ENCODE measurements at places on chromosomes 11 and 22.

GRCh38 chr11:47784785-47785381, 17.7 kb upstream of the FNBP4 start:
- no peak for DNase-seq

GRCh38 chr11:114398303-114398920, 1.9 kb downstream of the C11orf71 start:
- no peak for DNase-seq

DNA sequence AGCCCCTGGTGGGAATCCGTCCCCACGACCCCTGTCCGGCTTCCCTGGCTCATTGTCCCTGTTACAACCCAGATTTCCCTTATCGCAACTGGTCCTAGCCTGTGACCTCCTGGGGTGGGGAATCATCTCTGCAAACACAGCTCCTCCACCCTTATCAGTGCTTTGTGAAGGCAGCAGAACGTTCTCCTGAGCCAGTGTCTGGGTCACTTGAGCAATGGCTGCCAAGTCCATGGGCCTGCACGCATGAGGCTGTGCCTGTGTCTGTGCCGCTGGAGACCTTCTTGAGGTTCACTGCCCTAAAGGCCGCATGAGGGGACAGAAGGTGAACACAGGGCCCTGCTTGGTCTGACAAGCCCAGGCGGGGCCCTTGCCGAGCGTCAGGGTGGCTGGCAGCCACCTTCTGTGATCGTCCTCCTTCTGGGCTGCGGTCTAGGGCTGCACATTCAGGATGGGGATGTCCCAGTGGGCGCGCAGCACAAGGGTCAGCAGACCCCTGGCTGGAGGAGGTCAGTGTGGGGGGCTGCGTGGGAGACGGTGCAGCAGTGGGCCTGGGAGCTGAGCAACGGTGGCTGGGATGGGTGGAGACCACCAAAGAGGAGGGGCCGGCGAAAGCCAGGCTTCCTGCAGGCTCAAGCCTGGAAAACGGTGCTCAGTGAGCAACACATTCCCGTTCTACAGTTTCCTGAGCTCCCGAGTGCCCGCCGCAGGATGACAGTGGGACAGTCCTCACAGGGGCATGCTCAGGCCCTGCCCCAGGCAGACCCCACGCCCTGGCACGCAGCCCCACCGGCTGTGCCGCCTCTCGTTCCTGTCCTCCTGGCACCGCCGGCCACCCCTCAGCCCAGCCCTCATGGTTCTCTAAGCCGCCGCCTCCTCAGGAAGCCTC, 74.1 kb downstream of the CDKN1C start:
- no peak for DNase-seq

GRCh38 chr11:77187776-77188632, 60.0 kb downstream of the MYO7A start:
- peak; percentile 64 for DNase-seq

DNA sequence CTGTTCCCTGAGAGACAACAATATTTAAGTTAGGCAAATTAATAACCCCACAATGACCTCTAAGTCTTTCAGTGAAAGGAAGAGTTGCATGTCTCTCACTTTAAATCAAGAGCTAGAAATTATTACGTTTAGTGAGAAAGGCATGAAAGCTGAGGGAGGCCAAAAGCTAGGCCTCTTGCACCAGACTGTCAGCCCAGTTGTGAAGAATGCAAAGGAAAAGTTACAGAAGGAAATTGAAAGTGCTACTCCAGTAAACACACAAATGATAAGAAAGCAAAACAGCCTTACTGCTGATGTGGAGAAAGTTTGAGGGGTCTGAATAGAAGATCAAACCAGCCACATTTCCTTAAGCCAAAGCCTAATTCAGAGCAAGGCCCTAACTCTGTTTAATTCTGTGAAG, 45.0 kb downstream of the BBOX1 start:
- no peak for DNase-seq

All from CD4-positive, alpha-beta T cell treated with Interleukin-21 for 1 hour (primary cell).